ENCODE measurements at places on chromosomes 5 and 9. TPM values are rescaled to one million over a fixed set of nuclear protein-coding genes. Genes with fewer than 3 reads are reported as not detected.

DNA sequence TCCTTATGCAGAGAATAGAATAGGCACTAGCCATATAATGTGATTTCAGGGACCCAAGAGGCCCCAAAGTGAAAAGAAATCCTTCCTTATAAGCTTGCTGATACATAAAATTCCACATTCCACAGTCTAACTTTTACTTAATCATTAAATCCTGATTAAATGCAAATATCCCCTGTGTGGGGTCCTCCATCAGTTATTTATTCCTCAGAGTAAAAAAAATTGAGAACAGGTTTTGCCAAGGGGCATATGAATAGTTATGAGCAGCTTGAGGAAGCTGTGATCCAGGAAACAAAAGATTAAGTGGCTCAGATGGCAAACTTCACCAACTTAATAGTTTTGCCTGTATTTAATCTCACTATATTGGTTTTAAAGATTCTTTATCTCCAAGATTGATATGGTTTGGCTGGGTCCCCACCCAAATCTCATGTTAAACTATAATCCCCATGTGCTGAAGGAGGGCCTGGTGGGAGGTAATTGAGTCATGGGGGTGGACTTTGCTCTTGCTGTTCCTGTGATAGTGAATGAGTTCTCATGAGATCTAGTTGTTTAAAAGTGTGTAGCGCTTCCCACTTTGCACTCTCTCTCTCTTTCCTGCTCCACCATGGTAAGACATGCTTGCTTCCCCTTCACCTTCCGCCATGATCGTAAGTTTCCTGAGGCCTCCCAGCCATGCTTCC, 324.9 kb downstream of the NPR3 start:
- H3K27me3 ChIP-seq: no peaks in the 10 kb centered on the region
- no peak overlapping the region for H3K27ac ChIP-seq
- no peak overlapping the region for H3K4me3 ChIP-seq
- no peaks in the 10 kb centered on the region for H3K4me1 ChIP-seq

- no peaks in the 10 kb centered on the region for H3K27me3 ChIP-seq
- peaks cover 9% of the 10 kb centered on the region for H3K4me1 ChIP-seq
- no peaks in the 10 kb centered on the region for H3K36me3 ChIP-seq
- H3K27ac ChIP-seq: no peak overlapping the region
- DNase-seq: no peak
Observed at GRCh38 chr5:58121391-58121790, 338.5 kb downstream of the PLK2 start.

- peaks cover 6% of the 10 kb centered on the region for H3K27me3 ChIP-seq
- H3K27ac ChIP-seq: no peak within 1 kb of the TSS
- DNase-seq: no peak
- H3K36me3 ChIP-seq: no peaks in the 10 kb centered on the region
- H3K4me1 ChIP-seq: peaks cover 25% of the 10 kb centered on the region
Observed at GRCh38 chr9:129620669-129621295, at the start of gene C9orf50. C9orf50 (minus strand) TSS chr9:129621101; CDS start chr9:129620574, 527 bp downstream.

DNA sequence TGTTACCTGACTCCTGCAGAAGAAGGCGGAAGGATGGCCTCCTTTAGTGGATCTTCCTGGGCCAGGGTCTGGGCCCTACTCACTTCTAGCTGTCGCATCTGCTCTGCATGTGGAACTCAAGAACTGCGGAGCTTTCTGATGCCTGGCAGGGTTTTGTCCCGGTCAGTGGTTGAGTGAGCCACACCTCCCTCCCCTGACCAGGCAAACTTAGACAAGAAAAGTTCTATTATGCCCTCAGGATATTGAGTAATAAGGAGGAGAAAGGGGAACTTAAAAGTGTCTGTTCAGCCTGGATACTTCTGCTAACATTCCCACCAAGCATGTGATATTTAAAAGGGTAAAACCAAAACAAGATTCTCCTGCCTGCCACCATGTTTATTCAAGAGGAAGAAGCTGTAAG, at the start of gene FYB1:
FYB1 (minus strand) TSS at position 127 of the 400 bp plus-strand sequence. CDS start 16,603 bp downstream, outside the sequence.
- no peaks in the 10 kb centered on the region for H3K4me1 ChIP-seq
- no peak for DNase-seq
- H3K4me3 ChIP-seq: no peak within 1 kb of the TSS
- H3K27me3 ChIP-seq: no peaks in the 10 kb centered on the region

Gene TCF7
- 18.0 TPM for total RNA-seq

Gene SMIM33
- total RNA-seq: not detected

Gene SHOC1
- total RNA-seq: not detected

Gene AHRR
- total RNA-seq: 1.3 TPM

Measured in neural crest cell (in vitro differentiated cells).